ENCODE measurements at places on chromosomes 7 and 10.

- no peak for DNase-seq
These were observed 317.3 kb upstream of the SHH start for GRCh38 chr7:156129522-156129921.

DNA sequence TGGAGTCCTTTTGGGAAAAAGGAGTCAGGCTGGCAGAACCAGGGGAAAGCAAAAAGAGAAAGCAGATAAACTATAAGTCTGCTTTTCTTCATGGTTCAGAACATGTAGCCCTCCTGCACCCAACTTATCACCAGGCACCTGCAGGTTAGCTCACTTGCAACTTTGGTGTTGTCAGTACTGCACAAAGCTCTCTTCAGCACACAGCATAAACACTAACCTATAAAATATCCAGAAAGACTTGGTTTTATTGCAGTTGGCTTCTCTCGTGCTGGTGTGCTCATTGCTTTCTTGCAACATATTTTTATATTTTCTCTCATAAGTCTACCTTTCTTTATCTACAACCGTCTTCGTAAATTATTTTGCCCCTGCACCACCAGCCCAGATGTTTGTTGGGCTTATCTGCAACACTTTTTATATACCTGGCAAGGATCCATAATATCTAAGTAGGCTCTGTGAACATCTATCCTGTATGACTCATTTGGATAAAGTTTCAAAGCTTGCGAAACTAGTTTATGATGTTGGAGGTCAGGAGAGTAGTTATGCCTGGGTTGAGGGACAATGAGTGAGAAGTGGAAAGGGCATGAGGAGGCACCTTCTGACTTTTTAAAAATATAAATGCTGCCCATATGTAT lies 164.6 kb downstream of the ANKRD30A start:
- no peak for DNase-seq

- no peak for DNase-seq
These were observed 387.3 kb downstream of the TNS3 start for GRCh38 chr7:47194516-47195057.

DNA sequence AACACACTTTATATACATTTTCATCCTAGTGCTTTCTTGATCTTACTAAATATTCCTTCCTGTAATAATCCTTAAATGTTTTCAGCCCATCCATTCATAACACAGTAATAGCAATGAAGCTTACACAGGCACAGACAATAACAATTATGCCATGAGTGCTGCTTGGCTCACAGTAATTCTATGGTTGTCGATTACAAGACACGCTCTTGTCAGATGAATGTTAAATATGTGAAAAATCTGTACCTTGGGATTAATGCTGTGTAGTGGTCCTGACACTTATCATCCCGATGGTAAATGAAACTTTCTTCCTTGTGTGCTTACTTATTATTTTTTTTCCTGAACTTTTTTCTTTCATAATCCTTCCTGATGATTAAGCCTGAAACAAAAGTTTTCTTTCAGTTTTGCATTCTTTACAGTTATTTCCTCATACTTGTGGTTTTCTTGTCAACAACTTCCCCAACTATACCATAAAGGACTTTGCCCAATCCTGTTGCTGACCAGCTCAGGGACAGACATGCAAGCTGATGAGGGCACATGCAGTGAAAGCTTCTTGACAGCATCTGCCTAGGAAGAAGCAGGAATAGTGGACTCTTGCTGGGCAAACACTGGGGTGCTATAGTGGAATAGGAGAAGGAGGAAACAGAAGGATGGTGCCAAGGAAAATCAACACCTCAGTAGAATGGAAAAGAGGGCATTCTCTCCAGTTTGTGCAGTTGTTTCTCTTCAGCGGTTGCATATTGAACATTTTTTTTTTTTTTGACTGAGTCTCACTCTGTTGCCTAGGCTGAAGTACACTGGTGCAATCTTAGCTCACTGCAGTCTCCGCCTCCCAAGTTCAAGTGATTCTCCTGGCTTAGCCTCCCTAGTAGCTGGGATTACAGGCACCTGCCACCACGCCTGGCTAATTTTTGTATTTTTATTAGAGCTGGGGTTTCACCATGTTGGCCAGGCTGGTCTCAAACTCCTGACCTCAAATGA lies 6.7 kb upstream of the MGAM2 start:
- no peak for DNase-seq

DNA sequence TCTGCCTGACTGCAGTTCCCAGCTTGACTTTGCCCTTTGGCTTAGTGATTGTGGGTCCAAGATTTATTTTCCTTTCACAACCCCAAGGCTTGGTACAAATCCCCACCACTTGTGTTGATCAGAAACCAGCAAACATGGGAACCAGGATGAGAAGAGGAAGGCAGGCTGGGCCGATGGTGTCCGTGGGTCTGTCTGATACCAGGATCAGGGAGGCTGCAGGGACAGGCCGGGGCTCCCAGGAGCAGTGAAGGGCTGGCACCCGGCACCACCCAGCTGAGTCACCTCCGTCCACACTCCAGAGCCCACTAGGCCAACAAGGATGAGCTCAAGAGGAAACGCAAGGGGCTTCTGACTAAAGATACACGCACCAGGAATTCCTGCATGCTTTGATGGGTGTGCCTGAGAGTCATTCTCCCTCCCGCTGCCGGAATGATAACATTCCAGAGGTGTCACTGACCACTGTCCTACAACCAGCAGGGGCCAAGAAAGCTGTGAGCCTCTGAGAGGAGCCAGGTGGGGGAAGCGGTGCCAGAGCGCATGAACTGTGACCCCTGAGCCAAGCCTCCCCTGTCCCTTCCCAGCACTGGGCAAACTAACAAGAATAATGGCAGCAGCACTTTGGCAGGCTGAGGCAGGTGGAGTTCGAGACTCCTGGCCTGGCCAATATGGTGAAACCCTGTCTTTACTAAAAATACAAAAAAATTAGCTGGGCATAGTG lies 29.2 kb upstream of the PROSER2 start:
- no peak for DNase-seq

DNA sequence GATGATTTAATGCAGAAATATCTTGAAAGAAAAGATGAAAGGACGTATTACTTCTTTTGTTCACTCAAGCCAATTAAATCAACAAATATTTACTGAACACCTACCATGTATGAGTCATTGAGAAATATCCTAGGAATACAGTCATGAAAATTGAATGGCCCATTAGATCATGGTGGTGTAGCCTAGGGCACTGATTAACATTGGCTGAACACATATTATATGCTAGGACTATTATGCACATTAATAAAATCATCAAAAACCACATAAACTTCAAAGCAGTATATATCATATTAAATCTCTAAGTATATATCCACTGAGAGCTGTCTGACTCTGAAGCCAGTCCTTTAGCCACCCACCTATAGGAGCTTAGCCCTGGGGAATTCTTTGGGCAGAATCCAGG lies 41.8 kb downstream of the FAM204A start:
- no peak for DNase-seq

GRCh38 chr10:56715262-56715661 lies 354.2 kb upstream of the ZWINT start:
- no peak for DNase-seq

GRCh38 chr7:24949884-24950283 lies 30.1 kb downstream of the OSBPL3 start:
- no peak for DNase-seq

GRCh38 chr10:80465839-80466590 lies 11.9 kb downstream of the TSPAN14 start:
- DNase-seq, result no peak

DNA sequence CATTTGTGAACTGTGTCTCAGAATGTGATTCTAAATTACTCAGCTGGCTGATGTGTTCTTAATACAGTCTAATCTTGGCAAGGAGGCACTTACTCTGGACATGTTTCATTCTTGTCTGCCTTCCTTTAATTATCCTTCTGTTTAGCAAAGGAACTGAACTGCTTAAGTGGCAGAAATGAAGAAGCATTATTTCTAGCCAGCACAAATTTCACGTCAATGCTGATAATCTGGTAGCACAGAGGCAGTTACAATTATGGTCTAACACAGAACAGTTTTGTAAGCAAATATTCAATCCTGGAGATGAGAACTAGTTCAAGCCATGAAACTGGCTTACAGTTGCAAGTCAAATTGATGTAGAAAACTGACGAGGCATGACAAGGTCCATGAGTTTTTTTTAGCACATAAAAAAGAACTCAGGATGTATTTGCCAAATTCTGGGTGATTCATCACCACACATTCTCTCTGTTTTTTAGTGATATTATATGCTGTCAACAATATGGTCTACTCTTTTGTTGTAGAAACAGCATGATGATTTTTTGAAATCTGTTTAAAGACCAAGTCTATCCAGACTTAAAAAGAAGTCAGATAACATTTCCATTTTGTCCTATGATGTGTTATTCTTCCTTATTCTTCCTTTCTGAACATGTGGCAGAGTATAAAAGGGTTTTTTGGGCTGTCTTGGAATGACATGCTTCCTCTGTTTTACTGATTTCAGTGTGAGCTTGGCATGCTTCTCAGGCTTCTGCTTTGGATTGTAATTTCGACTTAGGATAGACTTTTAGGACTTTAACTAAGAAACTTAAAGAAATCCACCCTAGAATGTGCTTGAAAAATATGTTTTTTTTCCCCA lies 154.8 kb downstream of the DNAJB9 start:
- DNase-seq, result no peak

- no peak for DNase-seq
These were observed 24.9 kb downstream of the SAMD9 start for GRCh38 chr7:93092757-93093370.

- DNase-seq, result no peak
These were observed 928.7 kb downstream of the IPMK start for GRCh38 chr10:57338823-57339558.

DNA sequence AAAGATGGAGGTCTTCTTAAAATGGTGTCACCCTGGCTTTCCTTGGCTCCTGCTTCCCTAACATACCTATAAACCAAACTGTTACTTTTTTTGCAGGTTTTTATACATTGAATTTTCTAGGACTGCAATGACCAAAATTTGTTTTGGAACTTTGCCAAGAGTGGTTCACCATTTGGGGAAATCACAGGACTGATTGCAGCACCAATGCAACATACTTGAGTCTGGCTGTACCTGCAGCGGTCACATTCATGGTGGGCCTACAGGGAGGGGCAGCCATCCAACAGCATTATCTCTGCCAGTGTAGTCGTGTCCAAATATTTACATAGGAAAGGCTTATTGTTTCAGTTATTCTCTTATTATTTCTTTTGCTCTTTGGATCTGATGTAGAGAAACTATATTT lies 69.0 kb downstream of the HACD1 start:
- DNase-seq, result no peak

DNA sequence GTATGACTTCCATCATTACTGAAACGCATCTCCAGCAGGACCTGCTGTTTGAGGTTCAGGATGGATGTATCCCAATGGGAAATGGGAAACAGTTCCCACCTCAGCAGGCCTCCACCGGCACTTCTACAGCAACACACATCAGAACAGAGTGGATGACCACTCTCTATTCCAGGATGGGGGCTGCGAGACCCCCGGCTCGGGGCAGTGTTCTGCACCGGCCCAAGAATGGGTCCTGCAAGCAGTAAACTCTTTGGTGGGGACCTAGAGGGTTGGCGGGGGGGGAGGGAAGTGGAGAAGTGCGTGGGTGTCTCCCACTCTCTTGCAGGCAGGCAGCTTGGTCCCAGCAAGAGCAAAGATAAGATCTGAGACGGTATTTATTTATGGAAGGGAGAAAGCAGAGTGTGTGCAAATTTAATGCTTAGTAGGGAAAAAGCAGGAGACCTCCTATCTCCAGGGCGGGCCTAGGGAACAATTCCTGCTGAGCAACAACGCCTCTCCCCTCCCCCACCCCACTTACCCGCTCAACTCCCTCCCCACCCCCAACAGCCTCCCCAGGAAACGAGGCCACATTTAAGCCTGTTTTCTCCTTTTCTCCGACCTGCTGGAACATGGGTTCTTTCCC lies 4.0 kb downstream of the SFMBT2 start:
- no peak for DNase-seq

- DNase-seq, result no peak
These were observed 15.5 kb upstream of the SP4 start for GRCh38 chr7:21412410-21412851.

- no peak for DNase-seq
These were observed 166.6 kb upstream of the TCF7L2 start for GRCh38 chr10:112783351-112784021.

- DNase-seq, result no peak
These were observed 117.8 kb upstream of the MYO3A start for GRCh38 chr10:25815999-25816768.

DNA sequence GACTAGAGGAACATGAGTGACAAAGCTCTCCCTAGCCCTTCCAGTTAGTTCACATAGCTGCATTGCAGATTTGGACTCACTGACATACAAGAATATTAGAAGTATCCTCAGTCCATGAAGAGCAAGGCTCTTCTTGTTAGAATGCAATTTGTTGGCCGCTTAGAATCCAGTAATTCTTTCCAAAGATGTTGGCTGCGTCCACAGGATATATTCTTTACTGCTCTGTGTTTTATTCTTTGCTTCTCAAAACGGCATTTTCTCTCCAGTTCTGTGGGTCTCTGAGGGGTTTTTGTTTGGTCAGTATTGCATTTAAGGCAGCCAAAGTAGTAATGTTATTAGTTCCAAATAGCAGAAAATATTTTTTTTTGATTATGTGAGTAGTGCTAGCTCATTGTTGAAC lies 588.6 kb downstream of the DNAJB9 start:
- DNase-seq, result no peak

- no peak for DNase-seq
These were observed 25.7 kb downstream of the PRKAG2 start for GRCh38 chr7:151851145-151851751.

DNA sequence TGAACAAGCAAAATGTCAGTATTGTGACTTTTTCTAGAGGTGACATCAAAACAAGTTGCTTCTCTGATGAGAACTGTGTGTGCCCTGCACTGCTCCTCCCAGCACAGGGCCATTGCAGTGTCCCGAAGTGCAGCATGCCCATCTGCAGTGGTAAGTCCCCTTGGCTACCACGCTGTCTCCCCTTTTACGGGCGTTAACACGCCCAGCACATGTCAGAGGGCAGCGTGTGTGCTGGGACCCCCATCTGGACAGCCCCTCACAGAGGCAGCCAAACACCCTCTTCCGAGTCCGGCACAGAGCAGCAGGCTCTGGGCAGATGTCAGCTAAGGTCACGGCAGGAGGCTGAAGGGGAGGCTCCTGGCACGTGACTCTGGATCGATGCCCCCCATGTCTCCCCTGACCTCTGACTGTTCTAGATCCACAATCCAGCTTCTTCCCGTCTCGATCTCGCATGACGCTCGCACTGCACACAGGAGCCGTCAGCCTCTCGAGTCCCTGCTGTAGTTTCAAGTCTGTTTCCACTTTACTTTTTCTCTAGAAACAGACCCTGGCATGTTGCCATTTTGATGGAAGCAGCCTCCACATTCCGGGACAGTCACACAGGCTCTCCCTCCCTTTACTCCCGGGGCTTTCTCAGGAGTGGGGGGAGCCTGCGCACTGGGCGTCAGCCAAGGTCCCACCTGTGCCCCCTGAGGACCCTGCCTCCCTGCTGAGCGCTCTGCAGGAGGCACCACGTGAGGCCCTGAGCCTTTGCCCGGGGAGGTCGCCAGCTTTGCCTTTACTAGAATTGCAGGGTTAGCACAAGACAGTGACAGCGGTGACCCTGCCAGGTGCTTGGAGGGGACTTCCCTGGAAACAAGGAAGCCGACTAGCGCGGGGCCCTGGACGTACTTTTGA lies 133.8 kb downstream of the TCERG1L start:
- no peak for DNase-seq

GRCh38 chr10:83994325-83994724 lies 145.0 kb upstream of the GHITM start:
- DNase-seq, result no peak
